WERI-Rb-1 (cell line): ENCODE measurements at places on chromosomes 12 and 14.
A peak's percentile ranks its signal among the peaks of the same experiment; 100 is the strongest.

GRCh38 chr12:14403293-14403692 is 37.8 kb downstream of the ATF7IP start:
- no peak for DNase-seq

DNA sequence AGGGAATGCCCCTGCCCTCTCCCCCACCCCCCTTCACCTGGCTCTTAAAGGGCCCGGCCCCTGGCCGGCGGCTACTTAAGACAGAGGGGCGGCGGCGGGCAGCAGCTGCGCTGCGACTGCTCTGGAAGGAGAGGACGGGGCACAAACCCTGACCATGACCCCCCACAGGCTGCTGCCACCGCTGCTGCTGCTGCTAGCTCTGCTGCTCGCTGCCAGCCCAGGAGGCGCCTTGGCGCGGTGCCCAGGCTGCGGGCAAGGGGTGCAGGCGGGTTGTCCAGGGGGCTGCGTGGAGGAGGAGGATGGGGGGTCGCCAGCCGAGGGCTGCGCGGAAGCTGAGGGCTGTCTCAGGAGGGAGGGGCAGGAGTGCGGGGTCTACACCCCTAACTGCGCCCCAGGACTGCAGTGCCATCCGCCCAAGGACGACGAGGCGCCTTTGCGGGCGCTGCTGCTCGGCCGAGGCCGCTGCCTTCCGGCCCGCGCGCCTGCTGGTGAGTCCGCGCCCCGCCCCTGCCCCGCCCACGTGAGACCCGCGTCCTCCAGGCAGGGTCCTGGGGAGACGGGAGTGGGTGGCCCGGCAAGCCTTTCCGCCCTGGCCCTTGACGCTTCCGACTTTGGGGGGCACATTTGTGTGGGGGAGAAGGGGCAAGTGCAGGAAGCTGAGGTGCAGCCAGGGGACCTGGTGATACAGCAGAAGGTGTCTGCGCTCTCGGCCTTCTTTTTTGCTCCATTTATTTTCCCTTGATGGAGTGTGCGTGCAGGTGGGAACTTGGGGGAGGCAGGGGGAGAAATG is at the start of gene IGFBP6:
Gene IGFBP6, plus strand, starts transcription at position 104 of the 790 bp plus-strand sequence. Its CDS starts 51 bp downstream, at position 155.
- DNase-seq: peak; percentile 54

GRCh38 chr12:96261557-96261956 is 67.4 kb downstream of the ELK3 start:
- no peak for DNase-seq

- no peak for DNase-seq
These were observed 47.4 kb downstream of the SLC6A12 start for GRCh38 chr12:166425-167075.

DNA sequence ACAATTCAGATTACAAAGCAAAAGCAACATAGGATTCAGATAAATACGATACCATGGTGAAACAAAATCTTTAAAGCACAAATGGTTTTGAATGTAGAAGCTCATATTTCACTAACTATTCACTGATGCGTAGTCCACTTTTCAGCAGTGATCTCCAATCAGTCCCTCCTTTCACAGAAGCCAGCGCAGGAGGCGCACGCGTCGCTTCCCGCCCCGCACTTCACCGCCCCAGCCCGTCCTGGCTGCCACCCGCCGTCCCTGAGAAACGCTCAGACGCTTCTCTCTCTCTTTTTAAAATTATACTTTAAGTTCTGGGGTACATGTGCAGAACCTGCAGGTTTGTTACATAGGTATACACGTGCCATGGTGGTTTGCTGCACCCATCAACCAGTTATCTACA is 19.8 kb upstream of the CHFR start:
- DNase-seq: peak; percentile 20

- no peak for DNase-seq
These were observed 4.1 kb downstream of the KCNC2 start for GRCh38 chr12:75205558-75205957.
